ENCODE measurements at places on chromosomes 12 and 14.

DNA sequence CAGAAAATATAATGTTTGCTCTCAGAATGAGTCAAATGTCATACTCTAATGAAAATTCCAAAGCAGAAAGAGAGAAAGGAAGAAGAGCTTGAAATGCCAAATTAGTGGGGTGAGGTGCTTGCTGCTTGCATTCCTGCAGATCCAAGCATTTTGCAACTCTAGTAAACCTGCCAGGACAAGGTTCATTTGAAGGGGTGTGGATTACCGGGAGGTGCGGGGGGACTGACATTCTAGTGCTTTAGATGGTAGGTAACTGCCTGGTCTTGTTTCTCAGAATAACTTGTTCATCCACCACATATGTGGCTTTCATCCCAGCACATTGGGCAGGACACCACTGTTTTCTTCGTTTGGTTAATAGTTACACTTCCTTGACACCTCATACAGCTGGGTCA lies 144.4 kb downstream of the AKAP6 start:
- H3K4me3 ChIP-seq, result no peak overlapping the region
- DNase-seq, result no peak
- peaks cover 16% of the 10 kb centered on the region for H3K27me3 ChIP-seq
- H3K27ac ChIP-seq, result no peak overlapping the region

DNA sequence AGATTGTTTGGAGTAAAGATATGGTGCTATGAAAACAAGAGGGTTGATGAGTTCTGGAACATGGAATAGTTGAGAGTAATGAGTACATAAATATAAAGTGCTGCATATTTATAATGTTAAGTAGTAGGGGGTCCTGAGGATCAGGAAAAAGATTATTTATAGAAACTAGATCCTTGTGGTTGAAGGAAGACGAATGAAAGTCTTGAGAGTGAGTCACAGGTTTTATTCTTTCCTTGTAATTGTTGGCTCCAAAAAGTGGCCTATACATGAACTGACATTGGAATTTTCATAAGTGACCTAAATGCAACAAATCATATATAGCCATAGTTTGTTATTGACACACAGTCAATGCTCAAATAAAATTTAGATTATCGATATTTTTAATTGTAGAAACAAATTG lies 440.4 kb upstream of the PRICKLE1 start:
- no peaks in the 10 kb centered on the region for H3K4me1 ChIP-seq
- no peak overlapping the region for H3K27ac ChIP-seq
- DNase-seq, result no peak

- H3K36me3 ChIP-seq, result no peaks in the 10 kb centered on the region
- H3K27me3 ChIP-seq, result no peaks in the 10 kb centered on the region
- peak overlapping the region; percentile 88 for H3K27ac ChIP-seq
- H3K4me1 ChIP-seq, result peaks cover 32% of the 10 kb centered on the region
- peak overlapping the region; percentile 90 for H3K4me3 ChIP-seq
These were observed 1.2 kb downstream of the ULK1 start for GRCh38 chr12:131895640-131896079.

DNA sequence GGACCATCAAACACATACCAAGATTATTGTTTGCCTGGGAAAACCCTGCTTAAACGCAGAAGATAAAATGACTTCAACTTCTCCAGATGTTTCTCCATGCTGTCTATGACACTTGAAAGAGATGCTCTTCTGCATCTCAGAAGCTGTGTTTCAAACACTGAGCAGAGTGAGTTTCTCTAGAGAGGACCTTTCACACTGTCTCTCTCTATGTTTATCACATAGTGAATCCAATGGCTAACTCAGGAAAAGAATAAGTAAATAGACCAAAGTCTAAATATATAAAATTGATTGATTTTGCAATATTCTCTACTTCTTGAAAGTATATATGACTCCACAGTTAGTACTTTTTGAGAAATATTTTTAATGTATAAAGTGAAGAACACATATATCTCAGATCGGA lies 325.6 kb upstream of the USP15 start:
- H3K4me1 ChIP-seq, result no peaks in the 10 kb centered on the region
- H3K4me3 ChIP-seq, result no peak overlapping the region
- no peak for DNase-seq
- no peaks in the 10 kb centered on the region for H3K27me3 ChIP-seq

- H3K4me3 ChIP-seq, result no peak overlapping the region
- H3K36me3 ChIP-seq, result peaks cover 55% of the 10 kb centered on the region
- DNase-seq, result no peak
- no peaks in the 10 kb centered on the region for H3K27me3 ChIP-seq
- H3K27ac ChIP-seq, result no peak overlapping the region
These were observed 62.2 kb downstream of the VEZT start for GRCh38 chr12:95279856-95280255.

- H3K27me3 ChIP-seq, result no peaks in the 10 kb centered on the region
- H3K27ac ChIP-seq, result no peak overlapping the region
- H3K4me1 ChIP-seq, result peaks cover 38% of the 10 kb centered on the region
- H3K36me3 ChIP-seq, result no peaks in the 10 kb centered on the region
- no peak for DNase-seq
- H3K4me3 ChIP-seq, result no peak overlapping the region
These were observed 164.2 kb downstream of the ALG10 start for GRCh38 chr12:34186492-34186891.

- no peaks in the 10 kb centered on the region for H3K27me3 ChIP-seq
- no peak overlapping the region for H3K4me3 ChIP-seq
- no peaks in the 10 kb centered on the region for H3K36me3 ChIP-seq
- H3K4me1 ChIP-seq, result no peaks in the 10 kb centered on the region
- H3K27ac ChIP-seq, result no peak overlapping the region
- DNase-seq, result no peak
These were observed 266.9 kb downstream of the PPFIA2 start for GRCh38 chr12:81492131-81492720.

DNA sequence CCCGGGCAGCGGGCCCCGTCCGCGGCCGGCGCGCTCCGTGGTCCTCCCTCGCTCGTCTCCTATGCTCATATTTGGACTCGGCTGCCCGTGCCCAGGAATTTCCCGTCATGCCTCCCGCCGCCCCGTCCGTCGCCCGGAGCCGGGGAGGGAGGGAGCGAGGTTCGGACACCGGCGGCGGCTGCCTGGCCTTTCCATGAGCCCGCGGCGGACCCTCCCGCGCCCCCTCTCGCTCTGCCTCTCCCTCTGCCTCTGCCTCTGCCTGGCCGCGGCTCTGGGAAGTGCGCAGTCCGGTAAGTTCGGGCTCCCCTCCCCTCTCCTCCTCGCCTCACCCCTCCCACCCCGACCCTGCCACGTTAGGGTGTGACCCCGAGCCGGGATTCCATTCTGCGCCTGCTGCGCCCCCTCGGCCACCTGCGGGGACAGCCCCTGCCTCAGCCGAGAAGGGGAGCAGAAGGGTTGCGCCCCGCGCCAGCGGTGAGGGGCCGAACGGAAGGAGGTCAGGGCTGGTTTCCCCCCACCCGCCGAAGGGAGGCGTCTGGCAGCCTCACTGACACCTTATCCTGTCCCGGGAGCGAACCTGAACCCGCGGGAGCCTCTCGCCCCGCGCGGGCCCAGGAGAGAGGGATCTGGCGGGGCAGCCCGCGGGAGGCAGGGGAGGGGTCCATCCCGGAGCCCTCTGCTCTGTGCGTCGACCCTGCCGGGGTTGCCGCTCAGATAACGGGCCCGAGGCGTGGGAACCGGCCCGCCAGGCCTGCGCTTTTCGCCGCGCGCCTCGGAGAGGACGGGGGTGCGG lies at the start of gene MSRB3:
TSS of gene MSRB3 (plus strand) at position 108 of the 793 bp plus-strand sequence. CDS start 29,897 bp downstream, outside the sequence.
- peak; percentile 6 for DNase-seq
- H3K4me3 ChIP-seq, result peak within 1 kb of the TSS; percentile 83
- no peaks in the 10 kb centered on the region for H3K36me3 ChIP-seq
- H3K27me3 ChIP-seq, result peaks cover 27% of the 10 kb centered on the region
- H3K27ac ChIP-seq, result no peak within 1 kb of the TSS

DNA sequence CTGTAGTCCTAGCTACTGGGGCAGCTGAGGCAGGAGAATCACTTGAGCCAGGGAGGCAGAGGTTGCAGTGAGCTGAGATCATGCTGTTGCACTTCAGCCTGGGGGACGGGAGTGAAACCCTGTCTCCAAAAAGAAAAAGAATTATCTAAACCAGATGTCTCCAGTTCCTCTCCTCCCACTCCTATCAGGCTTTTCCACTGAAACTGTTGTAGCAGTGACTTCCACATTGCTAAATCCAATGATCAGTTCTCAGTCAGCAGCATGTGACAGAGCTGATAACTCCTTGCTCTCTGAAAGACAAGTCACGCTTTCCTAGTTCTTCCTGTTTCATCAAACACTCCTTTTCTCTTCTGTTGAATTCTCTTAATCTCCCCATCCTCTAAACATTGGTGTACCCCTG lies 8.6 kb downstream of the SLC38A6 start:
- no peaks in the 10 kb centered on the region for H3K27me3 ChIP-seq
- H3K4me3 ChIP-seq, result no peak overlapping the region
- H3K27ac ChIP-seq, result no peak overlapping the region
- H3K36me3 ChIP-seq, result peaks cover 16% of the 10 kb centered on the region
- DNase-seq, result no peak

GRCh38 chr14:68384335-68384734 lies 408.5 kb downstream of the ZFP36L1 start:
- H3K4me1 ChIP-seq, result peaks cover 59% of the 10 kb centered on the region
- H3K36me3 ChIP-seq, result peaks cover 1% of the 10 kb centered on the region
- H3K4me3 ChIP-seq, result no peak overlapping the region
- no peak overlapping the region for H3K27ac ChIP-seq

DNA sequence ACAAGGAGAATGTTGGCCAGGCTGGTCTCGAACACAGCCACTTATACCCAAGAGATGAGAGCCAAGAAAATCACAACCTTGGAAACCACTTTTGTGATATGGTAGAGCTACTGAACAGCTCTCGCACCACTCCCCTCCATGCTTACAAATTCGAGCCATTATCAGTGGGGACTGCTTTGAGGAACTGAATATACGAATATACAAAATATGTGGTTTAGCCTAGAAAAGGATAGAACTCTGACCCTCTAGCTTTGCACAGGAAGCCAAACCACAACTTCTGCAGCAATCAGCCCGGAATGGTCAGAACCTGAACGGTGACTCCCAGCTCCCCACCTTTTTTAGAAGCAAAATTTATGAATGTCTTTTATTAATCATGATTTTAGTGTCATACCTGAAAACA lies 129.8 kb upstream of the TMEM132C start:
- H3K27me3 ChIP-seq, result no peaks in the 10 kb centered on the region
- no peaks in the 10 kb centered on the region for H3K36me3 ChIP-seq
- H3K4me1 ChIP-seq, result no peaks in the 10 kb centered on the region
- no peak overlapping the region for H3K27ac ChIP-seq
- H3K4me3 ChIP-seq, result no peak overlapping the region

DNA sequence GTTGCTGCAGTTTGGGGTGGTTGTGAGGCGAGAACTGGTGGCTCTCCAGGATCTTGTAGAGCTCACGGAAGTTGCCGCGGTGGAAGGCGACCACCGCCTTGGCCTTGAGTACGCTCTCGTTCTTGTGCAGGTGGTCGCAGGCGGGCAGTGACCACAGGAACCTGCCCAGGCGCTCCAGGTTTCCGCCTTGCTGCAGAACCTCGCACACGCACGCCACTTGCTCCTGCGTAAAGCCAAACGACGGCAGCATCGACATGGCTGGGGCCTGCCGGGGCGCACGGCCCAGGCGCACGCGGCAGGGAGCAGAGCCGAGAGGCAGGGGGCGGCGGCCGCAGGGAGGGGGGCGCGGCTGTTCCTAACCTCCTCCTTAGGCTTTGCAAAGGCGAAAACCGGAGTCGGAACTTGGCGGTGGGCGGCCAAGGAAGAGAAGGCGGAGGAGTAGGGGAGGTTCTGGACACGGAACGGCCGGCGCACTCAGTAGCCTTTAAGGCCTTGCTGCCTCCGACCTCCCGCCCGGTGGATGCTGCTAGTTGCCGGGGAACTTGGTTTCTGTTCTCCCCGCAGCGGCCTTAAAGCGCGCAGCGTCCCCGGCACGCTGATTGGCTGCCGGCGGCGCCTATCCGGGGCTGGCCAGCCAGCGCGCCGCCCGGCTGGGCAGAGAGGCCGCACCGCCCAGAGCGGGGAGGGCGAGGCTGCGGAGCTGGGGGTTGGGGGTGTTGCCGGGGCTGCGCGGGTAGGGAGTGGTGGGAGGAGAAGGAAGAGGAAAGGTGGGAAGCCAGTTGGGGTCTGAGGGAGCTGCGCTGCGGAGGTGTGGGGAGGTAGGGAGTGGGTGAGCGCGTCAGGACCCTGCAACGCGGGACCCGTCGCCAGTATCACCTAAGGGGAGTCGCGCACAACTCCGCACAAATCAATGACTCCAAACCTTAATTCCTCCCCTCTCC lies at the start of gene SIX1:
TSS of gene SIX1 (minus strand) at position 544 of the 941 bp plus-strand sequence. CDS start at position 256, 288 bp downstream.
- peaks cover 32% of the 10 kb centered on the region for H3K4me1 ChIP-seq
- H3K4me3 ChIP-seq, result peak within 1 kb of the TSS; percentile 63
- H3K27ac ChIP-seq, result peak within 1 kb of the TSS; percentile 77
- DNase-seq, result peak; percentile 25
- H3K36me3 ChIP-seq, result peaks cover 15% of the 10 kb centered on the region

DNA sequence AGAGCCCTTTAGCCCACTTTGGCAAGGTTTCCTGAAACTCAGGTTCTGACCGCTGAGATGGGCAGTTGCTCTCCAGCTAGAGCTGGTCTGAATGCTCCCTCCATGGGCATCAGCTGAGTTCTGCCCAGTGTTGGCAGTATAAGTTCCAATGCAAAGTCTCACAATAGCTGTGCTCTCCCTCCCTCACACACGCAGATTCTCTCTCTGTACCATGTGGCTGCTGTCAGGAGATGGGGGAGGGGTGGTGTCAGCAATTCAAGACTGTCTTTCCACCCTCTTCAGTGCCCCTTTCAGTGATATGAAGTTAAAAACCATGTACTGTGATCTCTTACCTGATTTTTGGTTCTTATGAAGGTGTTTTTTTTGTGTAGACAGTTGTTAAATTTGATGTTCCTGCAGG lies 164.3 kb upstream of the PLEKHA5 start:
- H3K36me3 ChIP-seq, result no peaks in the 10 kb centered on the region
- H3K4me3 ChIP-seq, result no peak overlapping the region
- DNase-seq, result no peak

- peaks cover 4% of the 10 kb centered on the region for H3K27me3 ChIP-seq
- H3K4me3 ChIP-seq, result no peak overlapping the region
- no peaks in the 10 kb centered on the region for H3K4me1 ChIP-seq
- no peak overlapping the region for H3K27ac ChIP-seq
These were observed 67.0 kb upstream of the CSRP2 start for GRCh38 chr12:76945867-76946266.

DNA sequence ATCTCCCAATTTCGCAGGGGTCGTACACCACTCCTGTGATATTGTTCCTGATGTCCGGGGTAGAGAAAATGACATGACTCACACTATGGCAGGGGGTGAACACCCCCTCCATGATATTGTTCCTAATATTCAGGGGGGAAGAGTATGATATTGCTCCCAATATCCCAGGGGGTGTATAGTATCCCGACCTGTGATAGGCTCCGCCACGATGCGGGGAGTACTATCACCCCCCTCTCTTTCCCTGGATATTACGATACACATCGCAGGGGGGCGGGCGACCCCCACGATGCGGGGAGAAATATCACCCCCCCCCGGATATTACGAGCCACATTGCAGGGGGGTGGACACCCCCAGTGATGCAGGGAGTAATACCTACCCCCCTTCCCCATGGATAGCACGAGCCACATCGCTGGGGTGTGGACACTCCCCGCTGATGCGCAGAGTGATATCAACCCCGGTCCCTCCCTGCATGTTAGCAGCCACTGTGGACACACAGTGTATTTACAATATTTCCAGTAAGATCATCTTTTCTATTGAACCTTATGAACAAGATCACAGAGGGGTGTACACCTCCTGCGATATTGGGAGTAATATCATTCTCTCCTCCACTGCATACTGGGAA lies 17.7 kb downstream of the SMIM41 start:
- DNase-seq, result no peak
- no peaks in the 10 kb centered on the region for H3K4me1 ChIP-seq
- H3K27ac ChIP-seq, result no peak overlapping the region
- peaks cover 28% of the 10 kb centered on the region for H3K27me3 ChIP-seq

All from stimulated activated naive B cell treated with anti-CD40 and anti-IgM and Interleukin-4, amounts not matched to agents 10 μg/mL and 1 μg/mL and 100 μg/mL, for 72 hours (primary cell).